NCI-H524 treated with DMSO at 0.1 percent for 48 hours (cell line): ENCODE measurements at places on chromosomes 2 and 18.

DNA sequence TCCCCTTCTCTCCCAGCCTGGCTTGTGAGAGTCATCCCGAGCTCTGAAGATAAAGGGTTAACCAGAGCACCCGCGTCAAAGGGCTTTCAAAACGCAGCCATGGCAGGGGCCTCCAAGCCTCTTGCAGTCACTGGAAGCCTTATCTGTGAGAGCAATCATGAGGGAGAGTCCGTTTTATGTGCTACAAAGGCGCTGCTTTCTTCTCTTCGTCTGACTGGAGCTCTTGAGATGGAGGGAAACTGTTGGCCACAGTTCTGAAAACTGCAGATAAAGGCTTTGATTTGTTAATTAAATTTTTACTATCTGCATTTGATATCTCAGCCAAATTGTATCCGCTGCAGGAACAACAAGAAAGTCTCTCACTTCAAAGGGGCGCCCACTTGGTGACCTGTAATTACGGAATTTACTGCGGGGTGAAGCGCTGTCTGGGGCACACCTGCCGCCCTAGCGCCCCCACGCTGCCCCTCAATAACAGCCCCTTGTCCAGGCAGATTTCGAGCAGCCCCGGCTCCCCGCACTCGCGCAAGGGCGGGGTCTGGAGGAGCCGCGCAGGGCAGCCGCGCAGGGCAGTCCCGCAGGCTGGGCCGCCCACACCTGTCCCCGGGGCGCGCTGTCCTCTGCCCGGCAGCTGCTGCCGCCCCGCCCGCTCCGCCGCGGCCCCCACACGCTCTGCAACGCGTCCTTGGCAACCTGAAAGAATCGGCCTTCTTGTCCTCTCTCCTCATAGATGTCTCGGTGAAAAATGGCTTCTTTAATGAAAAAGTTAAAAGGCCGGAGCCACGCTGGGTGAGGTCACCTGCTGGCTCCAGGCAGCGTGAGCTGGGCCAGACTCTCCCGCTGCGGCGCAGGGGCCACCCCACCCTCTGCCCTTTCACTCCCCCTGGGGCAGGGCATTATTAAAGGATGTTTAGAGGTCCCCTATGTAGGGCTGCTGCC, 217.9 kb downstream of the VAPA start:
- no peak for DNase-seq

DNA sequence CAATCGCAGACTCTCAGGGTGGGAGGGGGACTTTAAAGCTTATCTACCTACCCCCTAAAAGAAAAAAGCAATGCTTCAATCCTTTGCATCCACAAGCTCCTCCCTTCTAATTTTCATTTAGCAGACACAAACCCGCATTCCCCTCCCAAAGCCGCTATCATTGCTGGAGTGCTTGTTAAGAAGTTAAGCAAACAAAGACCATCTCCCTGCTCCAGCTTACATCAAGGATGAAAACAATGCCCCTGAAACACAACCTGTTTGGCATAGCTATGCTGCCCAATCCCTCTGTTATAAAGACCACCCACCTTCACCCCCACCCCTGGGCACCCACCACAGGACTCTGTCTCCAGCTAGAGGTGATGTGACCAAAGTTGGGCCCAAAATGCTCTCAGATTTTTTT, 33.0 kb downstream of the REEP1 start:
- peak; percentile 3 for DNase-seq

GRCh38 chr2:45901468-45902032, 250.1 kb downstream of the PRKCE start:
- DNase-seq, result no peak

DNA sequence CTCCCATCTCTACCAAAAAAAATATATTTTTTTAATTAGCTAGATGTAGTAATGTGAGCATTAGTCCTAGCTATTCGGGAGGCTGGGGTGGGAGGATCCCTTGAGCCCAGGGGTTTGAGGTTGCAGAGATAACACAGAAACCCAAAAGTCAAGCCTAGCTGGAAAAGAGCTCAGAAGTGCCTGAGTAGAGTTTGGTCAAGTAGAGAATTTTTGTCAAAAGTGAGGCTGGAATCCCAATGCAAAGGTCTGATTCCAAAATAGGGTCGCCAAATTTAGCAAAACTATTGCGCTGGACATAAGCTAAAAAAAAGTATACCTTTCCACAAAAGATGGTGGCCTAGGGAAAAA, 15.5 kb upstream of the MSH6 start:
- no peak for DNase-seq

GRCh38 chr2:119476301-119477112, 44.9 kb downstream of the TMEM37 start:
- peak; percentile 15 for DNase-seq

DNA sequence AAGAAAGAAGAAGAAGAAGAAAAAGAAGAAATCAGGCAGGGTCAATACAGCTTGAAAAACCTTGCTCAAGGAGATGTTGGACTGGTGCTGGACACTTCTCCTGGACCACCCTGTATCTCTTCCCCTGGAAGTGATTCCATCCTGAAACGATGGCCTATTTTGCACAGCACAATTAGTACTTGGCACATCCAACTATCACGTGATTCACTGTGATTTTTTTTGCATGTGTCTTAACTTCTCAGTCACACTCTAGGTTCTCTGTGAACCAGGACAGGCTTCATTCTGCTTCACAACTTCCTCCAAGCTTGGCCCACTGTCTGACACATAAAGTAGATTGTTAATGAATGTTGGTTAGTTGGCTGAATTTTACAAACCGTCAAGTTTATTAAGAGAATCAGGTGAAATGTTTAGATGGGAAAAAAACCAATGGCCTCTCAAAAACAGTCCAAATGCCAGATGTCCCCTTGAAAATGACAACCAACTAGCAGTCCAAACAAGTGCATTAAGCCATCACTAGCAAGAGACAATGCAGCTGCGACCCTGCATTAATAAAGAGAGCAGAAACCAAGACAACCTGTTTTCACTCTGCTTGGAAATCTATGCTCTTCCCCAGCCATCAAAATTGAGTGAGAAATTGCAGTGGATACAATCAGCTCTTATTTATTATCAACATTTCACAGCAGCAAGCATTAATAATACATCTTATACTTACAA, 300.0 kb upstream of the CHAC2 start:
- no peak for DNase-seq

DNA sequence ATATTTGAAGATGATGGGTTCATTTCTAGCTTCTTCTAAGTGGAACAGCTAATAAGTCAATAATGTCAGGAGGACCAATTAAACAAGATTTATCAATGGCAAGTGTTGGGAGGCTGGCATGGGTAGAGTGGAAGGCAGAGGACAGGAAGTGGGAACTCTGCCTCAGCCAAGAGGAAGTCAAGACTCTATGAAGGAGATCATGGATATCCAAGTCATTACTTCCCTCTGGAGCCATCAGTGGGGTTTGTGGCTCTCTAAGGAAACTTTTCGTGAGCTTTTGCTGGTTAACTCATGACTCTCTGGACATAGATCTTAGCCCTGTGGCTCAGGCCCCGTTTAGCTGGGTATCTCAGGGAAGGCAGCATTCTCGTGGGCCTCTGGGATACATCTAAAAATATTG, 410.4 kb upstream of the ID2 start:
- DNase-seq, result no peak
